ENCODE measurements at places on chromosomes 4 and X.

- DNase-seq = no peak
Observed at GRCh38 chrX:14038375-14039085, 8.8 kb upstream of the GEMIN8 start.

DNA sequence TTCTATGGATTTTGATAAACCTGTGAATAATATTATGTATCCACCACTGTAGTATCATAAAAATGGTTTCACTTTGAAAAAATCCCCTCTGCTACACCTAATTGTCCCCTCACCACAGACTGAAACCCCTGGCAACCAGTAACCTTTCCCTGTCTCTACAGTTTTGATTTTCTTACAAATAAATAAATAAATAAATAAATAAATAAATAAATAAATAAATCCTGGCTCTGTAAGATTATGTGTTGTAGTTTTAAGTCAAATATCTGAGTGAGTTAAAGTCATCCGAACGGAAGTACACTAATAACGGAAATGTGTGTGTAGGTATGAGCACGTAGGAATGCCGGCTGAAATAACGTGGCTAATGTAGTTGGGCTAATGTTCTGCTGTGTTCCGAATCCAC lies 641.5 kb downstream of the GABRG1 start:
- no peak for DNase-seq

DNA sequence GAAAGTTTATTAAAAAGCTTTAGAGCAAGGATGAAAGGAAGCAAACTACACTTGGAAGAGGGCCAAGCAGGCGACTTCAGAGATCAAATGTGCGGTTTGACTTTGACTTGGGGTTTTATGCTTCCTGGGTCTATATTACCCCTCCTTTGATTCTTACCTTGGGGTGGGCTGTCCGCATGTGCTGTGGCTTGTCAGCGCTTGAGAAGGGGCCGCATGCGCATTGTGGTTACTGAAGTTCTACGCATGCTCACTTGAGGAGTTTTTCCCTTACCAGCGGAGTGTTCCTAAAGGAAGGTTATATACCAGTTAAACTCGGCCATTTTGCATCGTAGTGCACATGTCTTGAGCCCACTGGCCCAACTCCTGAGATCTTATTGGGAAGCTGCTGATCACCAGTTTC lies 9.9 kb downstream of the ZNF157 start:
- peak; percentile 18 for DNase-seq

- no peak for DNase-seq
Observed at GRCh38 chr4:28799696-28800095, 1920.5 kb upstream of the PCDH7 start.

DNA sequence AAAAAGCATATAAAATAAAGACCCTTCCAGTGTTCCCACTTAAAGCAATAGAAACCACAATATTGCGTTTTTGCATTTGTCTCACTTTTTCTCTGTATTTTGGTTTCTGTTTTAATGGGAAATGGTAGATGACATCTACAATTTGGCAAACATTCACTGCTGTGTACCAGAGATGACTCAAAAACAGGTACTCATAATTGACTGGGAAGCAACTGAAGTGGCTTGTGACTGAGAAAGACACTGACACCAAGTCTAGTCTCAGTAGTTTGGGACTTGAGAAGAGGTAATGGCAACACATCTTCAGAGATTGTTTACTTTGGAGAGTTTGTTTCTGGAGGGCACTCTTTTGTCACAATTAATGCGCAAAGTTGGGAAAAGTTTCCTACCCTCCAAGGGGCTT lies 42.0 kb downstream of the AREG start:
- DNase-seq = no peak

DNA sequence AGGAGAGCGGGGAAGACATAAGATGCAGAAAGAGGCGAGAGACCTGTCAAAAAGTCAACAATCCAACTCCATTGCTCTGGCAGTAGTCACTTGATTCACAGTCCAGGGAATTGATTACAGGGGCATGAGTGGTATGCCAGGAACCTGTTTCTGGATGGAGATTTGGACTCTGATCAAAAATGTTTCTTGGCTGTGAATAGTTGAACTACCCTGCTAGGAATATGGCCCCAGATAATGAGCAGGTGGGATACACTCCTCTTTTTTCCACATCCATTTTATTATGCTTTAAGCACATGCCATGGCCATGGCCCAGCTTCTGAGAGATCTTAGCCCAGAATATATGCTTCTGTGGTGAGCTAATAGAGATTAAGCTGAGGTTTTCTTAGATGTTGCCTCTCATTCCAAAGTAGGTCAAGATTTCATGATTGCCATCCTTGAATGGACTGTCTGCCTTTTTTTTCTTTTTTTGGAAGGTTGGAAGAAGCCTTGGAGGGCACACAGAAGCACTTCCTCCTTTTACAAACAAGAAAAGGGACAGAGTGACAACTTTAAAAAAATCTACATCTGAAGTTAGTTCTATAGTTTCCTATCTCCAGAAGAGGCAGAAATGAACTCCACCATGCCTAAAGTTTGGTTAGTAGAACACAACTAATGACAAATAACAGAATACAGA lies 121.9 kb downstream of the KIT start:
- no peak for DNase-seq

DNA sequence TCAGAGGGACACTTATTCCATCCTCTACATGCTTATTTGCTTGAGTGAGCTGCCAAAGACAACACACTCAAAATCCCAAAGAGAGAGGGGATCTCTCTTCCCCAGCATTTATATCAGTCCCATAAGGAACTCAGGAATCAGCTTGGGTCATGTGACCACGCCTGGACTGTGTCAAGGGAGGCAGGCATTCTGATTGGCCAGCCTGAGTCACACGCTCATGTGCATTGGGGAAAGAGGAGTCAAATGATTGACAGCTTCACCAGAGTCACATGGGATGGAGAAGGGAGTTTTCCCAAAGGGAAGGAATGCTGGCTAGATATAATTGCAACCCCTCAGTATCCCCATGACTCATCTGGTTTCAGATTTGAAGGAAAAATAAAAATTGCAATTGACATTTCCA lies 49.0 kb downstream of the RWDD4 start:
- no peak for DNase-seq

DNA sequence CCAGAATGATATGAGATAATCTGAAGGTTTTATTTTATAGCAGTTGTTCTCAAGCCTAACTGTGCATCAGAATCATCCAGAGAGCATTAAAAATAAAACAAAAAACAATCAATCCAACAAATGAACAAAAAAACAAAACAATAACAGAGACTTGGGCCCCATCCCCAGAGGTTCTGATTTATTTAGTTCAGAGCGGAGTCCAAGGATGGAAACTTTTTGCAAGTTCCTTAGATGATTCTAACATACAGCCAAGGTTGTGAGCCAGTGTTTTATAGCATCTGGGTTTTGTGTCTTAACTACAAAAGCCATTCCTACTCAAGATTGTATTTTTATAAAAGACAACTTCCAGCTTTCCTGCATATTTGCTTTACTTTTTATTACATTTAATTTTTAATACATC lies 59.4 kb upstream of the GRPR start:
- no peak for DNase-seq
